ENCODE measurements at places on chromosomes 11 and 22.

GRCh38 chr11:16809886-16810668, 71.6 kb downstream of the C11orf58 start:
- H3K27me3 ChIP-seq = peaks cover 33% of the 10 kb centered on the region
- no peak overlapping the region for H3K4me3 ChIP-seq
- H3K27ac ChIP-seq = peak overlapping the region; percentile 77
- H3K36me3 ChIP-seq = no peaks in the 10 kb centered on the region

DNA sequence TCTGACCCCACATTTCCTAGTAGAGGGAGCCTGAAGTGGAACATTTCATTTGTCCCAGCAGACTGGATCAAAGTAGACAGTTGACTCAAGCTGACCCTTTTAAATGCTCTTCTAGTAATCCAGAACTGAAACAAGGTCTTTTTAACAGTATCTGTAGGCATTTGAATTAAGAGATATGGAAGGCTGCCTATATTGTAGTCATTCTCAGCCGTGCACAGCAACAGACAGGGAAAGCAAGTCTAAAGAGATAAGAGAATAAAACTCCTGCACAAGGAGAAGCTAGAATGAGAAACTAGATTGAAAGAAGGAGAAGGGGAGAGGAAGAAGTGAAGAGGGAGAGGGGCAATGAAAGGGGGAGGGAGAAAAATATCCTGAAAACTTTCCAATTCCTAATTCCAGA, 180.6 kb upstream of the MTMR2 start:
- peaks cover 39% of the 10 kb centered on the region for H3K4me1 ChIP-seq
- H3K27ac ChIP-seq = no peak overlapping the region
- DNase-seq = no peak

DNA sequence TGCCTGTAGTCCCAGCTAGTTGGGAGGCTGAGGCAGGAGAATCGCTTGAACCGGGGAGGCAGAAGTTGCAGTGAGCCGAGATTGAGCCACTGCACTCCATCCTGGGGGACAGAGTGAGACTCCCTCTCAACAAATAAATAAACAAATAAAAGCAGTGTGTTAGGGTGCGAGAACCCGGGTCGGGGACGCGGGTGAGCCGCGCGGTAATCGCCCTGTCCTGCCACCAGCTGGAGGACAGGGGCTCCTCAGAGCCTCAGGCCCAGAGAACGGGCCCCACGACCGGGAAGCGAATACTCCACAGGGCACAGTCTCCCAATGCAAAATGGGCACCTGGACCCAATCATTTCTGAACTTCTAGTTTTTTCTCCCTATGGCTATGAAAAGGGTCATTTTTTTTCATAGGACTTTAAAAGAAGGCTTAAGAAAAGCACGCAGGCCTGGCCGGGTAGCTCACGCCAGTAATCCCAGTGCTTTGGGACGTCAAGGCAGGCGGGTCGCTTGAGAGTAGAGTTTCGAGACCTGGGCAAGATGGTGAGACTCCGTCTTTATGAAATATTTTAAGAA, 744 bp upstream of the MCM5 start:
- H3K4me1 ChIP-seq = peaks cover 58% of the 10 kb centered on the region
- peaks cover 22% of the 10 kb centered on the region for H3K36me3 ChIP-seq
- H3K4me3 ChIP-seq = peak overlapping the region; percentile 99
- H3K27ac ChIP-seq = peak overlapping the region; percentile 39

- H3K27ac ChIP-seq = no peak overlapping the region
- H3K4me3 ChIP-seq = no peak overlapping the region
- no peaks in the 10 kb centered on the region for H3K36me3 ChIP-seq
- H3K27me3 ChIP-seq = no peaks in the 10 kb centered on the region
- no peaks in the 10 kb centered on the region for H3K4me1 ChIP-seq
Observed at GRCh38 chr11:114604179-114604813, 8.7 kb upstream of the NXPE4 start.

DNA sequence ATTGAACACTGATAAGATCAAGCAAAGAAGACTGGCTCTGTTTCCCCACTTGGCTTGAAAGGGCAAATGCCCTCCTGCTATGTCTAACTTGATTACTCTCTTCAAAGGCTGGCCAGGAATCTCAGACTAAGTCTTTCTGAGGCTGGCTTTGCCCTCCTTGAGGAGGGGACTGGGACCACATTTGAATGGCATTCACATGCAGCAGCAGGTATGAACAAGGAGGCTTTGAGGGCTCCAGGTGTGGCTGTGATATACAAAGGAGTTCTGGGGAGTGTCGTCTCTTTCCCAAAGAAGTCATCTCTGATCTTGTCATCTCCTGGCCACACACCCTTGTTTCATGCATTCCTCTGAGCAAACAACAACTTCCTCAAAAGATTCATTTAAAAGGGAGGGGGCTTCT, 130.8 kb downstream of the ARL14EP start:
- no peaks in the 10 kb centered on the region for H3K36me3 ChIP-seq
- H3K4me3 ChIP-seq = no peak overlapping the region
- peaks cover 74% of the 10 kb centered on the region for H3K4me1 ChIP-seq
- peaks cover 27% of the 10 kb centered on the region for H3K27me3 ChIP-seq
- no peak overlapping the region for H3K27ac ChIP-seq

DNA sequence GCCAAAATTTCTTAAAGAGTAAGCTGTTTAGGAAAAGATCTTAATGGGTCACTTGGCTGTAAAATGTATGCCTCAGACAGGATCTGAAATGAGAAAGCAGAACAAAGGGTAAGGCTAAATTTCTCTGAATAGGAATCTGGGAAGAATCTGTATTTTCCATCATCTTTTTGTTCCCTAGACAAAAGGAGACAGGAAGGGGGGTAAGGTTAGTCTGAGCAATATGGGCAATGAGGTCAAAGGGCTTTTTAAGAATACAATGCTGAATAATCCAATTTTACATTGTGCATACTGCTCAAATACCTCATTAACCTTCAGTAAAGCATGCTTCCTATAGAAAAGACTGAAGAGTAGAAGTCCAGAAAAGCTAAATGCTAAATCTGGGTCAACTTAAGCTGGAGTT, 34.6 kb downstream of the CLDN25 start:
- H3K27me3 ChIP-seq = no peaks in the 10 kb centered on the region
- no peak overlapping the region for H3K4me3 ChIP-seq
- DNase-seq = no peak
- H3K4me1 ChIP-seq = peaks cover under 1% of the 10 kb centered on the region
- H3K27ac ChIP-seq = no peak overlapping the region

- no peaks in the 10 kb centered on the region for H3K27me3 ChIP-seq
- DNase-seq = no peak
- H3K36me3 ChIP-seq = no peaks in the 10 kb centered on the region
- no peak overlapping the region for H3K27ac ChIP-seq
- no peak overlapping the region for H3K4me3 ChIP-seq
Observed at GRCh38 chr11:22539821-22540256, 85.8 kb downstream of the FANCF start.

- peaks cover 4% of the 10 kb centered on the region for H3K27me3 ChIP-seq
- H3K27ac ChIP-seq = peak overlapping the region; percentile 33
Observed at GRCh38 chr11:7657306-7658025, 15.8 kb downstream of the CYB5R2 start.

- peaks cover 81% of the 10 kb centered on the region for H3K27me3 ChIP-seq
- no peak overlapping the region for H3K27ac ChIP-seq
- H3K4me1 ChIP-seq = peaks cover 31% of the 10 kb centered on the region
Observed at GRCh38 chr22:32202539-32203180, 2.2 kb downstream of the RFPL2 start.

- peaks cover 60% of the 10 kb centered on the region for H3K27me3 ChIP-seq
- H3K27ac ChIP-seq = no peak overlapping the region
- no peaks in the 10 kb centered on the region for H3K36me3 ChIP-seq
- peaks cover 88% of the 10 kb centered on the region for H3K4me1 ChIP-seq
- no peak for DNase-seq
- H3K4me3 ChIP-seq = peak overlapping the region; percentile 37
Observed at GRCh38 chr11:120188811-120189455, 21.9 kb upstream of the OAF start.

DNA sequence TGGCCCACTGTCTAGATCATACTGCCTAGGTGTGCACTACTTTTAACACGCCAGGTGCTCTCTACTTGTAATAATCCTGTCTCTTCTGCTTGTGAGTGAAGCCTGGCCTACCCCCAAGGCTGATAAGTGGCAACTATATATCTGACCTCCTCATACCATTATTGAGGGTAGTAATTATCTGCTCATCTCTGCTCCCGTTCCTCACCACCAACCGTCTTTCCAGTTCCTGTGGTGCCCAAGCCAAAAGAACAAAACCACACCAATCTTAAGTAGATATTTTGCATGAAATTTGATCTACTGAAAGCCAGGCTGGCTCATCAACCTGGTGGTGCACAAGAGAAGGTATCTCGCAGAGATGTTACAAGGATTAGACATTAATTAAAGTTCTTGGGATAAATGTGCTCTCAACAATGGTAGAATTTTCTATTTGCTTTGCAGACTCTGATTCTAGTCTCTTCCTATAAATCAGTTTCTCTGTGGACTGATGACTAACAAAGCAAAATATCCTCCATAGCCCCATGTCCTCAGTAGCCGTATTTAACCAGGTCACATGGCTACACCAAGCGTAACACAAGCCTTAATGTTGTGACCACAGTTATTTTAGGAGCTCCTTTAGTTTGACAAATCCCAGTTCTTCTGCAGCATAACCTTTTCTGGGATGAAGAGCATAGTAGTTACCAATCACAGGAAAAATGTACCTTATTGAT, 267.2 kb downstream of the NTM start:
- no peak for DNase-seq
- no peak overlapping the region for H3K4me3 ChIP-seq
- H3K27me3 ChIP-seq = peaks cover 8% of the 10 kb centered on the region
- H3K36me3 ChIP-seq = peaks cover 5% of the 10 kb centered on the region
- H3K27ac ChIP-seq = no peak overlapping the region

- DNase-seq = no peak
- H3K36me3 ChIP-seq = peaks cover 16% of the 10 kb centered on the region
- no peaks in the 10 kb centered on the region for H3K27me3 ChIP-seq
- H3K4me3 ChIP-seq = no peak overlapping the region
- H3K4me1 ChIP-seq = peaks cover 30% of the 10 kb centered on the region
- H3K27ac ChIP-seq = peak overlapping the region; percentile 31
Observed at GRCh38 chr11:65401073-65401802, 14.8 kb downstream of the FRMD8 start.

DNA sequence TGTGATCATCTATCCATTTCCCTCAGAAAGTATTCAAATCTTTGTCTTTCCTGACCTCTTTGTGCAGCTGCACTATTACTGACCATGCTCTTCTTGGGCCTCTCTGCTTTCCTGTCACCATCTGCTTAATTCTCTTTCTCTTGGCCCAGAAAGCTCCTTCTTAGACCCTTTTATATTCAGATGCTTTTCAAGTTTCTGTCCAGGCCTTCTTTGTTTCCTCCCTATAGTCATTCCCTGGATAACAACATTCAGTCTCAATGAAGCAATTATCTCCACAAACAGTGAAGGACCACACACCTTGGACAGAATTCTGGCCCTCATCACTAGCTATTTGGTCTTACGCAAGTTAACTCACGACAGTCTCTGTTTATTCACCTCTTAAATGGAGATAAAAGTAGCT, 89.7 kb downstream of the LARGE2 start:
- peaks cover 4% of the 10 kb centered on the region for H3K4me1 ChIP-seq
- H3K36me3 ChIP-seq = peaks cover 15% of the 10 kb centered on the region
- peak overlapping the region; percentile 1 for H3K27ac ChIP-seq
- no peak overlapping the region for H3K4me3 ChIP-seq

DNA sequence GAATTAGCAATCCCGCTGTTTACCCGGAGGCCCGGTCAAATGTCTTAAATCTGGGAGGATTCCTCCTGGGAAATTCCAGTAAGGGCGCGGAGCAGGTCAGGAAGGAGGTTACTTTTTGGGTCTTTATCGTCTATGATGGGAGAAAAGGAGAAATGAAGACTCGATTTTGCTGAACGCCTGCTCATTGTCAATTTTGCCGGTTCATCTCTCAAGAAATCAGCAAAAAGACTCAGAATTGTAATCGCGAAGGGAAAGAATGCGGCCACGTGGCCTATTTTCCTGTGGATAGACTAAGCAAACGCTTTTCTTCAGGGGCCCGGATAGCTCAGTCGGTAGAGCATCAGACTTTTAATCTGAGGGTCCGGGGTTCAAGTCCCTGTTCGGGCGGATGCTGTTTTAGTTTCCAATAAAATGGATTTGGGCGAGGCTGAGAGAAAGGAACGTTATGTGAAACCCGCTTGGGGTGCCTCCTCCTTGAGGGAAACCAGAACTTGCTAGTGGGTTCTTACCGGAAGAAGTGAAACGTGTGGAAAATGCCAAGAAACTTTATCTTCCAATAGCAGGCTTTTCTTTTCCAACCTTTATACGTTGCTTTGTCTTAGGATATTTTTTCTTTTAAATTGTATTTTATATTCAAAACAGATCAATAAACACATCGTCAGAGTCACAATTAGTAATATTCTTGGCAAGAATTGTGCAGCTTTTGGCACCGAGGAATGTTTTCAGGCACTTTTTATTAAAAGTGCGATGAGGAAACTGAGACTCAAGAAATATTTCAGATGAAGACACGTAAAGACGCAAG, 45.0 kb downstream of the OR4D9 start:
- DNase-seq = peak; percentile 69
- peaks cover 23% of the 10 kb centered on the region for H3K4me1 ChIP-seq
- peaks cover 31% of the 10 kb centered on the region for H3K27me3 ChIP-seq

- no peak for DNase-seq
- H3K36me3 ChIP-seq = peaks cover 40% of the 10 kb centered on the region
- no peaks in the 10 kb centered on the region for H3K27me3 ChIP-seq
- H3K4me1 ChIP-seq = peaks cover 5% of the 10 kb centered on the region
- H3K4me3 ChIP-seq = no peak overlapping the region
Observed at GRCh38 chr11:14677146-14677545, 33.5 kb downstream of the PDE3B start.

DNA sequence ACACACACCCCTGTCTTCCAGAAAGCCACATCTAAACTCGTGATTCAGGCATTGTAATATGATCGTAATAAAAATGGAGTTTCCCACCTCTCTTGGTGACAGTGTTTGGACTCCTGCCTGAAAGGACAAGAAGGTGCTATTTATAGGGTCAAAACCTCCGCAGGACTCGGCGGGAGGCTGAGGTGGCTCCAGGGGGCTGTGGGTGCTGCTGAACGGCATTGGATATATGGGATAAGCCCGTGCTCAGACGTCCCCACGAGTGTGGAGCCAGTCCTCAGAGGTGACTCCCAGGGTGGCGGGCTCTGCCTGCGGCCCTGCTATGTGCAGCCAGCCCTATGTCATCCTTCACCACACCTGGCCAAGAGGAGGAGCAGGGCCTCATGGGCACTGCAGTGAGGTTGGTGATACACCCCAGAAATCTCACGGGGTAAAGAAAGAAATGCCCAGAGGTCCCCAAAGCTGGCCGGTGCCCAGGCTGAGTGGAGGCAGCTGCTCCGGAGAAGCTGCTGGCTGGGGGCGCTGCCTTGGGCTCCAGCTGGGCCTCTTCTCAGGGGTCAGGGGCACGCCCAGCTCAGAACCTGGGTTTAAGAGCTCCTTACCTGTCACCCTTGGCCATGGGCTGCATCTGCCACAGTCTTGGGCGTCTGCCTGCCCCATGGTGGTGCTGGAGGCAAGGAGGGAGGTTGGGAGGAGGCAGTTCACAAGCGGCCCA, 5.1 kb upstream of the OSBPL5 start:
- H3K27ac ChIP-seq = no peak overlapping the region
- peak overlapping the region; percentile 60 for H3K4me3 ChIP-seq
- no peaks in the 10 kb centered on the region for H3K36me3 ChIP-seq
- DNase-seq = no peak
- H3K4me1 ChIP-seq = peaks cover 34% of the 10 kb centered on the region

Data from nephron progenitor cell (in vitro differentiated cells).